ENCODE measurements at places on chromosomes 5 and 9.

- no peak for DNase-seq
These were observed 237.0 kb downstream of the IRX2 start for GRCh38 chr5:2514484-2514883.

DNA sequence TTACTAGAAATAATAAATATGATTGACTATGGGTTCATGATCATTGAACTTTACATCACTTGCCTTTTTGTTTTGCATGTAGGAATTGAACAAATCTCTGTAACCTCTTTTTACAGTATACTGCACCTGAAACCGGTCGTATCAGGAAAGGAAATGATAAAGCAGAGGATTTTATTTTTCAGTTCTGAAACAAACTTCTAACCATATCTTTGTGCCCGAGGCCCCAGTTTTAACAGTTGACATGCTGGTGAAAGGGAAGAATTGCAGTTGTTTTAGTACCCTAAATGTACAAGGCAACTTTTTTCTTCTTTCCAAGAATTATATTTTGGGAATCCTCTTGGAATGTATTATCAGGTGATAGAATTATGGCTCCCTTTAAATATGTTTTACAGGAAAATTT lies 27.8 kb downstream of the TMEM38B start:
- DNase-seq, result no peak

DNA sequence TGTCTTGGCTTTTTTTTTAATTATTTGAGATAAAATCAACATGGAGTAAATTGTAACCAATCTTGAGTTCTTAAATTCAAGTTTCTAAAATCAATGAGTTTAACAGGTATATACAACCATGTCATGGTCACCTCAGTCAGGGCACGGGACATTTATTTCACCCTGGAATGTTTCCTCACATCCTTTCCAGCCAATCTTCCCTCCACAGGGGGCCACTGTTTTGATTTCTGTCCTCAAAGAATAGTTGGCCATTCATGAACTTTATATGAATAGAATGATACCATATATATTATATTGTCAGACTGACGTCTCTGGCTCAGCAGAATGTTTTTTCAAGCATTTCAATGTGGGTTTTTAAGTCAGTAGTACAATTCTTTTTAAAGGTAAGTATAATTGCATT lies 806 bp downstream of the ZNF474 start:
- DNase-seq, result no peak

GRCh38 chr5:113487416-113487780 lies 855 bp downstream of the MCC start:
- DNase-seq, result no peak

DNA sequence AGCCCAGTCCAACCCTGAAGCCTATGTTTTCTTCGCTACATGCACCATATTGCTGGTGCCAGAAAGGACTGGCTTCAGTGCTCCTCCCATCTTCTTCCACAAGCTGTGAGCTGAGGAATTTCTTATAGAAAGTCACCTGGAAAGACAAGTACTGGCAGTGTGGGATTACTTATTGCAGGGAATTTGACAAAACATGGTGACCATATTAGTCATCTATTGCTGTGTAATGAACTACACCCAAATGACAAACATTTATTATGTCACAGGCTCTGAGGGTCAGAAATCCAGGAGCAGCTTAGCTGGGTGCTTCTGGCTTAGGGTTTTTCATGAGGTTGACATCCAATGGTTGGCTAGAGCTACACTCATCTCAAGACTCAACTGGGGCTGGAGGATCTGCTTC lies 75.5 kb downstream of the ENTREP1 start:
- DNase-seq, result no peak

DNA sequence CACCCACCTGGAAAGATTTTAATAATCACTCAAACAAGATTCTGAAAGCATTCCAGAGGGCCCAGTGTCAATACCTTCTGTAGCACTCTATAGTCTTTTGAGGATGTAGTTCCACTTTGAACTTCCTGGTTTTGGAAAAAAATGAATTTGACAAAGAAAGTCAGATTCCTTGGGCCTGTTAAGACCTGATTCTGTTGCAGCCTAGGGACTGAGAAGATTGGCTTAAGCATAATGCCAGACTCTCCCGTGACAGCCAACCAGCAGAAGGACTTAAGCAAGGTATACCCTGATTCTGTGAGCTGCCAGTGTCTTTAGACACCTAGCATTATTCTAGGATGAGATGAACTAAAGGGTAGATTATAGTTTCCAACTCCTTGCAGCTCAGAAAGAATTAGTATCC lies 6.8 kb downstream of the SPINK5 start:
- DNase-seq, result no peak

DNA sequence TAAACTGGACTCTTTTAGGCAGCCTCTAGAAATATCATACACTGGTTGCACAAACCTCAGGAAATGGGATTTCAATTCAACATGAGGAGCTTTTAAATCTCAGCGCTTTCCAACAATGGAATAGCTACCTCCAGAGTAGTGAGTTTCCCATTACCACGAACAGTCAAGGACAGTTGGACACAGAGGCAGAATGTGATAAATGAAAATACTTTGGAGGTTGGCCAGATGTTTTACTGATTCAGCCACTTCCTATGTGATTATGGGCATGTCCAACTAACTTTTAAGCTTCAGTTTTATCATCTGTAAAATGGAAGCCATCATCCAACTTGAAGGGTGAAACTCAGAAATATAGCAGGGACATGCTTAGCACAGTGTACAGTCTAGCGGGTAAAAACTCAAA lies 2.1 kb downstream of the FBXW2 start:
- DNase-seq, result no peak

- peak; percentile 43 for DNase-seq
These were observed 1.6 kb upstream of the BRINP1 start for GRCh38 chr9:119370816-119371215.

- DNase-seq, result no peak
These were observed 15.3 kb upstream of the PIK3R1 start for GRCh38 chr5:68200288-68200687.

GRCh38 chr5:10555277-10555684 lies 8.6 kb upstream of the ANKRD33B start:
- peak; percentile 53 for DNase-seq

DNA sequence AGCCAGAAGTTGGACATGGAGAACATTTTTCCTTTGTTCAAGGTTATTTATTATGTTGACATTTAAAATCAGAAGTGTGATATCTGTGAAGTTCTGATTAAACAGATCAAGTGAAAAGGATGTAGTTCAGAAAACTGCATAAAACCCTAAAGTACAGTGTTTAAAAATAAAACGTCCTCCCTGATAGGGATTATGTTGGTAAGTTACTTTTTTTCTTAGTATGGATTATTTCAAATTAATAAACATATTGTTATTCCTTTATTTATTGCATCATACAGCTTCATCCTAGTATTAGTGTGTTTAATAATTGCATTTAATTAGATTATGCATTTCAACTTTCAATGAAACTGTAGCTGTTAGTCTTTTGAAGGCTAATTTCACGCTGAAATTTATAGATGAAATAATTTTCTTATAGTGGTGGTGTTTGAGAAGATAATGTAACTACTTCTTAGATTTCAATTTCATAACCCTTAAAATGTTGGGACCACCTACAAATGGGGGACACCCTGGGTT lies 157.9 kb upstream of the DMRT1 start:
- DNase-seq, result no peak

DNA sequence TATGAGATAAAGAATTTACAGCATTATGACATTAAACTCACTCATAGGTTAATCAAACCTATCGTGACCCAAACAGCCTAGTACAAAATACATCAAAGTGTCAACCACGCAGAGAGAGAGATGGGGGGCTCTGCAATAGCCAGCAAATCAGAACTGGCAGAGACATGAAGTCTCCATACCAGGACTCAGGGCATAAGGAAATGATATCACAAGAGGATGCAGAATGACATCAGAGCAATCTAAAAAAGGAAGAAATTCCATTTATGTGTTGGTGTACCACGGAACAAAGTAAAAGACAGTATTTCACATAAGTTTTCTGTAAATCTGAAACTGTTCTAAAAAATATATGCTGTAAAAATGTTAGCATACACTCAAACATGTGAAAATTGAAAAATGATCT lies 24.6 kb downstream of the BICD2 start:
- no peak for DNase-seq

- peak; percentile 23 for DNase-seq
These were observed 13.0 kb upstream of the ABLIM3 start for GRCh38 chr5:149128023-149128875.

DNA sequence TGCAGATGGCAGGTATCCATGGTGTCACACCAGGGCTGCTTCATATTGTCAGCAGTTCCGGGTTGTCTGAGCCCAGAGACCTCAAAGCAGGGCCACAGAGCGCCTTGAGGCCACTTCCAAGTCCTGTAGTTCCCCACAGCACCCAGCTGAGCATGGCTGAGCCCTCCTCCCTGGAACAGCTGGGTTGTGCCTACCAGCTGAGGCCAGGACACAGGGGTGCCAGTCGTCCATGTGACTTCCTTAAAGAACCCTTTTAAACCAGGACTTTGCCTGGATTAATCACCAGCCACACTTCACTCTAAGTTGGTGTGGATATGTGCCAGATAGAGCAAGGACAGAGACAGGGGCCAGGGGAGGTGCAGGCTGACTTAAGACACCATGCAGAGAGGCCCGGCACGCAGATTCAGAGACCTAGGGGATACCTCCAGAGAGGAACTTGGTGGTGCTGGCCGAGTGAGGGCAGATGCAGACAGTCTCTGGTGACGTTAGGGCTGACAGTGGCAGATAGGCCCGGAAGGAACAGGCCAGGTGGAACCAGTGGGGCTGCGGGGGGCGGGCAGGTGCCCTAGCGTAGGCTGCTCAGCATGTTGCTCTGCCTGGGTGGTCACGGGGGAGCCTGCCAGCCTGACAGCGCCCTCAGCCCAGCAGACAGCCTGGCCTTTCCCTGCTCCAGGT lies 142.7 kb downstream of the CACNA1B start:
- no peak for DNase-seq

DNA sequence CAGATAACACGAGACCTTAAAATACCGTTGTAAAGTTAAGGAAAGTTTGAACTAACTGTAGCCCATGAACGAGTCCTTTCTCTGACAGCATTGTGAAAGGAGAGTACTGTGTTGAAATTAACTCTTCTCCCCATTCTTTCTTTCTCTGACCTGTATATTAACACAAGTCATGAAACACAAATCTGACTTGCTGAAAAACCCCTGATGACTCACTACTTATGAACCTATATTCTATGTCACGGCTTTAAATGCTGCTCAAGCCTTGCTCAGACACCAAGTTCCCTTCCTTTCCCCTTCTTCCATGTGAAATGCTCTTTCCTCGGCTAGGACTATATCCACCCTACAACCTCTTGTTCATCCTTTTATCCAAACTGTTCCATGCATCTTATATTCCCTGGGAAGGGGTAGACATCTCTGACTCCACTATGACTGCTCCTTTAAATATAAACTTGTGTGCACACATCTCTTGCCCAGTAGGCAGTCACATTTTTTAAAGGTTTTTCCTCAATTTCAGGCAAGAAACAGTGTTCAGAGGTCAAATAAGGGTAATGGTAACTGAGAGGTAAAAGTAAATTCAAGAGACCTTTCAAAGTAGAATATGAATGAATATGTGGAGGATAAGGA lies 142.9 kb downstream of the NFIB start:
- DNase-seq, result no peak

DNA sequence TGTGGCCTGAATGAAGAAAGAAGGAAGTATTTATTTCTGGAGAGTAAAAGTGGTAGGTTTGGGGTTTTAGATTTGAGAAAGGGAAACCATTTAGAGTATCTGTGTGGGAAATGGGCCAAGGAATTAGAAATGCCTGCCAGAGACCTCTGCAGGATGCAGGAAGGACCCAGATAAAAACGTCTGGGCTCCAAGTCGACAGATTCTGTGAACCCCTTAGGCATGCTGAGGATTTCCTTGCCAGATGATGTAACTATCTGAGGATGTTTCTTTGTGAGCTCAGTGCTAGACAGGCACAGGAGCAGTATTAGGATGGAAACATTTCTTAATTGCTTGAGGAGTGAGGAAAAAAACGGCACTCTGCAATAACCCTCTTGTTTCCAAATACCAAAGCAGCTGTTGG lies 251.8 kb upstream of the DMRT1 start:
- no peak for DNase-seq

DNA sequence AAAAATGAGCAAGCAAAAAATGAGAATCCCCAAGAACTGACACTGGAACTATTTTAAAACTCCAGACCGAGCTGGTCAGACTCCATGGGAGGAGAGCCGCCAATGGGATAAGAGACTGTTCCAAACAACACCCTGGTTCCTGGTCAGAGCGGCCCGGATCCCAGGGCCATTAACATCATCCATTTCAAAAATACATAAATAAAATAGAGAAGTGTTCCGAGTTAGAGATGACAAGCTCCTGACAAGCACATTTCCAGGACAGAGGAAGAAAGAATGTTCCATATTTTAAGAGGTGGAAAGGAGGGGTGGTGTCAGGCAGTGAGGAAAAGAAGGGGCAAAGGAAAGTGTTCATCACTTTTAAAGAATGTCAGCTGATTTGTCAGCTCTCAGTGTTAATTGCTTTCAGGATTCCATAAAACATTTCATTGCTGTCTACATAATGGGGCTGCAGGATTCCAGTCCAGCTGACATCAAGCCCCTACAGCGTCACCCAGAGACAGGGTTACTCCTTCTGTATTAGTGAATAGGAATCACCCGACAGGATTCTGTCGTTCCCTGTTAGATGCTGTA lies 202.5 kb upstream of the TRIM32 start:
- no peak for DNase-seq

DNA sequence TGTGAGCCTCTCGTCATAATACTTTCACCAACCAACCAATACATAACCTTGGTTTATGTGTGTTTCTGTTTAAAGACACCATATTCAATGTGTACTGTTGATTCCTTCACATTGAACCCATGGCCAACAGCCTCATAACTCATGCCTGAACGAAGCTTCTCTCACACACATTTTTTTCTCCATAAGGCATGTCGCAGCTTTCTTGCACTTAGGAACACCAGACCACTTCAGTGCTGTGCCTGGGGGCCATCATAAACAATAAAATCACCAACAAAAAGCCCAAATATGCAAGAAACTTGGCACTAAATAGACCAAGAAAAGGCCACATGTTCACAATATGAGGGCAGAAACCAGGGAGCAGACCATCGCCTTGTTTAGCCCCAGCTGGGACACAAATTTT lies 192.2 kb downstream of the ROR2 start:
- no peak for DNase-seq

GRCh38 chr5:28226407-28226806 lies 1188.0 kb upstream of the CDH9 start:
- DNase-seq, result no peak

GRCh38 chr9:33166231-33167083 lies 679 bp downstream of the B4GALT1 start:
- no peak for DNase-seq

Data from Ammon's horn (tissue), 1 donor.